NCI-H2171 (cell line): ENCODE measurements at places on chromosomes 2 and 18.
A peak's percentile ranks its signal among the peaks of the same experiment; 100 is the strongest.

- peak; percentile 3 for DNase-seq
Observed at GRCh38 chr18:44973282-44973681, 292.6 kb downstream of the SETBP1 start.

- DNase-seq: no peak
Observed at GRCh38 chr2:95020275-95021022, 5.1 kb upstream of the MAL start.

- DNase-seq: no peak
Observed at GRCh38 chr2:24045511-24046508, 1.4 kb downstream of the WDCP start.

DNA sequence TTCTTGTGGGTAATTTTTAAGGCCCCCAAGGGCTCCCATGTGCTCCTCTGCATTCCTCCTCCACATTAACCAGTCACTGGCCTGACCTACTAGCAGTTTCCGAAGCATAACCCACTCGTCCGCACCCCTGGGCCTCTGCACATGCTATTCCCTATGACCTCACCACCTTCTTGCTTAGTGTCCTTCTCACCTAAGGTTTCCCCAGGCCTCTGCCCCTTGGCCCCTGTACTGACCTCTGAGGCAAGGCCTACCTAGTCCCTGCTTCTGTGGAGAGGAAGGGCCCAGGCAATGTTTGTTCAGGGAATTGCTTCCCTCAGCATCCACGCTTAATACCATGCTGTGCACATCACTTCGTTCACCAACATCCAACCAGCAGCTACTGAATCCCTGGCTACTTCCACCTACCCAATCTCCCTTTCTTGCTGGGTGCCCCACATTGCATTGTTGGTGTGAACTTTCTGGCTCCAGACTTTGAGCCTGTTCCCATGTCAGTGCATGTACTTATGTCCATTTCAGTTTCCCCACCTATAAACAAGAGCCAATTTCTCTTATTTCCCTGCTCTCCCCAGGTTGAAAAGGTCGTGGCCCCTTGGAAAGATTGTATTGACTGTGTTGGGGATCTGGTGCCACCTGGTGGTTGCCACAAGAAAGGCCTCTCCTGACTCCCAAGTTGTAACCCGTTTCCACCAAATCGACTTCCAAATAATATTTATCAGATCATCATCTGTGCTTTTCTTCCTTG lies 19.2 kb upstream of the TMEM177 start:
- DNase-seq: peak; percentile 2

GRCh38 chr18:77054606-77055428 lies 77.8 kb downstream of the MBP start:
- DNase-seq: peak; percentile 36
